ENCODE measurements at places on chromosomes 11 and 22.
A peak's percentile ranks its signal among the peaks of the same experiment; 100 is the strongest.

DNA sequence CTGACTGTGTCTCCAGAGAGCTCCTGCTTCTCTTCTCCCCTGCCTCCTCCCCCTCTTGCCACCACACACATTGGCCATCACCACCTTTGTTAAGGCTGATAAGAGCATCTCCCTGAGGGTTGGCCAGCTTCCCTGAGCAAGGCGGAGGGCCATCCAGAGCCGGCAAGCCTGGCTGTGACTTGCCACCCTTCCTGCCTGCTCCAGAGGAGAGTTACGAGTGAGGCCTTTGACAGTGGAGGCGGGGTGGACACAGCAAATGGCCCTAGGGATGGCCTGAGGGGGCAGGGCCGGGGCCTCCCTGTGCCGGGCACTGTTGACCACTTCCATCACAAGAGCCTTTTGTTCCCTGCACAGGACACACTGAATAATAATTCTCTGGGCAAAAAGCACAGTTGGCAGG is 5.4 kb downstream of the FREY1 start:
- DNase-seq: no peak

GRCh38 chr22:25941365-25941960 is 199.5 kb downstream of the MYO18B start:
- DNase-seq: no peak

DNA sequence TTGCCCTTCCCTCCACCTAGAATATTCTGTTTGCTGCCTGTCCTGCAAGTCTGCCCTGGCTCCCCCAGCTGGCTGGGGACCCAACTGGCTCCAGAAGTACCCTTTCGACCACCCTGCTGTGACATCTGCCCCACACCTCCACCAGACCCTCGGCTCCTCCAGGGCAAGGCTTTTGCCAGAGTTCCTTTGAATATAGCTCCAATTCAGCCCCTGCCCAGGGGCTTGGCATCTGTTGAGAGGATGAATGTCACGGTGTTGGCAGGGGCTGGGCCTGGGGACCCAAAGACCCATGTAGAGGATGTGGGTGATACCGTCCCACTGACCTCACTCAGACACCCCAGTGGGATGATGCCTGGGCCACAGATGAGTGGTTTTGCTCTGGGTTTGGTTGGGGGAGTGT is 4.0 kb downstream of the NLRP6 start:
- no peak for DNase-seq

DNA sequence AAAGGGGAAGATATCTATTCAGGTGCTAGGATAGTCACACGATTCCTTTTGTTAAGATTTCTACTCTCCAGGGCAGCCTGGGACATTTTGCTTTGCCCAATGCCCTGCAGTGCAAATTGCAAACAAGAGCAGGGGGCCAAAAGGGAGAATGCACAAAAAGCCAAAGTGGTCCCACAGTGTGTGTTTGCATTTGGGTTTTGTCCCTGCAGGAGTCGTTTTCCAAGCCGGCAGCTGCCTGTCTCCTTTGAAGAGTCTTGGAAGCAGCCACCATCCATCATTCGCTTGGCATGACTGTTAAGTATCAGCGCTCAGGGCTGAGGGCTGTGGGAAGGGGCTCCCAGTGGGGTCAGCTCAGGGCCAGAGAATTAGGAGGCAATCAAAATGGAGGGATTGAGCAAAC is 184.7 kb downstream of the MIAT start:
- no peak for DNase-seq

DNA sequence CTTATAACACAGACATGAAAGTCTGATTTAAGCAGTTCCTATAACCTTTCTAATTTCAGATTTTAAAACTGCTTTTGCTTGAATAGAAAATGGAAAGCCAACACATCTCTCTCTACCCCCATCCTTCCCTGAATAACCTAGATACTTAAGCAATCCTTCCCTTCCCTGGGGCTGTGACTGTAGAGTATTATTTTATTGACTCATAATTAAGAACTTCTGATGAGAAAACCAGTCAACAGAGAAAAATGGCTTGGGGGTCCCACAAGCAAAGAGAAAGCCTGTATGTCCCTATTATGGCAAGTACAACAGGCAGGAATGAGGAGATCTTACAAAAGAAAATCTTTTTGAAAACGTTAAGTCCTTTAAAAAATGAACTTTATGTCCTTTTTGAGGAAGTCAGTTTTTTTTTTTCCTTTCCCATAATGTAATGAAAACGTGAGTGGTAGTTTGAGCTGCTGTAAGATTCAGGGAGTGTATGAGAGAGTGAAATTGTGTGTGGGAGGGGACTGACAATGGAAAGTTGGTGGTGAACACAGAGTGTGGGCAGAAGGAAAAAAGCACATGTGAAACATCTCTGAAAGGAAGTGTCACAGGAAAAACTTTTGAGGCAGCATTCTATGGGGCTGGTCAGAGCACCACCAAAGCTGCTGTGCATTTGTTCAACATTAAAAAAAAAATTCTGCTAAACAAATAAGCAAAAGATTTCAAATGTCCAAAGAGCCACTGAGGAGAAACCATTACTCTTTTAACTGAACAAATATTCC is 154.6 kb downstream of the MAML2 start:
- DNase-seq: peak; percentile 46

DNA sequence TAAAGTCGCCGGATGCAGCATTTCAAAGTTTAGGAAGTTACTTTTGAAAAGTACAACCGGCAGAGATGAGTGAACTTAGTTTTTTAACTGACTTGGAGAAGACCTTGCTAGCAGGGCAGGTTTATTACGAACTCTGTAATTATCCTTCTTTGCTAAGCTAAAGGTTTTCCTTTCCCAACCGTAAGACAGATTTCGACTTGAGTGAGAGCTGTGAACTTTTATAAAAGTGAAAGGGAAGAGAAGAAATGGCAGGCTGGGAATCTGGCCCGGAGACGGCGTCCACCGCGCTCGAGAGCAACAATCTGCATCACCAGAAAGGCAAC is 659 bp upstream of the TEAD1 start:
- no peak for DNase-seq

DNA sequence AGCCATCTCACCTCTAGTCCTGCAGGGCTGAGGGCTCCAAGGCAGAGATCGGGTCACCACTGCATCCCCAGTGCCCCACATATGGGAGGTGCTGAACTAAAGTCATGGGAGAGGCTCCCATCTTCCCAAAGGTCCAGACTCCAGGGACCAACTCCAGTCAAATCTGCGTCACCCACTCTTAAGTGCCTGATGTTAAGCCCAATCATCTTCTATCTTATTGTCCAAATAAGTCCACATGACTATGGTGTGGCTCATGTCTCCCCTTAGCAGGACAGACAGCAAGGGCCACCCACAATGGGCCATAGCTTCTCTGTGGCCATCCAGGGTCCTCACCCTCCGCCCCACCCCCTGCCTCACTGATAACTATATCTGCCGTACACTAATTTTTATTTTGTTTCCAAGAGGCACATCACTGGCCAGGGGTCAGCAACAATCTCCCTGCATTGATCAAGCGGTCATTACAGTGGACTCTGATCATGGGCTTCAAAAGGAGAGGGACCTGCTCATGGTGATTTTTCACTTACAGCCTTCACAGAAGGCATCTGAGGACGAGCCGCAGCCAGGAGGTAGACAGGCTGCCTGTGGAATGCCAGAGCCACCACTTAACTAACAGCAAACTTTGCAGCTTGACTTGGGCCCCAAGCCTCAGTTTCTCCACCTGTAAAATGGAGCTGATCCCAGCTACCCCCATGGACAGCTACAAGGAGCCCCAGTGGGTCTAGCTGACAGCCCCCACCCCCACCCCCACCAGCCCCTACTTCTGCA is 23.3 kb downstream of the MYH9 start:
- no peak for DNase-seq

- no peak for DNase-seq
Measured at GRCh38 chr11:8252946-8253345, 10.7 kb downstream of the LMO1 start.

- no peak for DNase-seq
Measured at GRCh38 chr11:68670208-68670992, 13.9 kb upstream of the GAL start.

DNA sequence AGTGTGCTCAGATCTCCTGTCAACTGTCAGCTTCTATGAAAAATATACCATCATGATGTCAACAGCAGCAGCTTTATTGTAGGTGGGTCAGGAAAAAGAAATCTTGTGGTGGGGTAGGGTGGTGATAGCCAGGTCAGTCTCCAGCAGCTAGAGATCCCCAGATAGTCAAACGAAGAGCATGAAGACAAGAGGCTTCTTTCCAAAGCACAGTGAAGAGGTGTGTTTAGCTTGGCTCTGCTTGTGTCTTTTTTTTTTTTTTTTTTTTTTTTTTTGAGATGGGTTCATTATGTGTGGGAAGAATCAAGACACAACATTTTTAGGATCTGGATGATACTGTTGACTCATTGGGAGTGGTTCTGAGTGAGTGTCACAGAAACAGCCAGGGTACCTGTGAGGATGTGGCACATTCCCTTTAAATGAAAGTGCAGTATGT is 1075.5 kb downstream of the NTM start:
- no peak for DNase-seq

DNA sequence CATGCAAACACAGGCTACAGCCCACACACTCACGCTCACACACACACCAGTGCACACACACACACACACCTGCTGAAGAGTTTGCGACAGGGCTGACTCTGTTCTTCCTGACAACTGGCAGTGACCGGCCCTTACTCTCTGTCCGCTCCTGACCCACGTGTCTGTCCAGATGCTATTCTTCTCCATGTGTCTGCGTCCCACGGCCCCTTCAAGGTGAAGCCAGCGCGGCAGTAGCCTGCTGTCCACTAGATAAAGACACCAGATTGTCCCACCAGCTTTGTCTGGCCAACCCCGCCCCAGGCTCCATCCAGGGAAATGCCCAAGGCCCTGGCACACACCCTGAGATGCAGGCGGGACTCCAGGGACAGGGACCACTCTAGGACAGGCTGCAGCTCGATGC is 713.9 kb downstream of the BRD1 start:
- no peak for DNase-seq

DNA sequence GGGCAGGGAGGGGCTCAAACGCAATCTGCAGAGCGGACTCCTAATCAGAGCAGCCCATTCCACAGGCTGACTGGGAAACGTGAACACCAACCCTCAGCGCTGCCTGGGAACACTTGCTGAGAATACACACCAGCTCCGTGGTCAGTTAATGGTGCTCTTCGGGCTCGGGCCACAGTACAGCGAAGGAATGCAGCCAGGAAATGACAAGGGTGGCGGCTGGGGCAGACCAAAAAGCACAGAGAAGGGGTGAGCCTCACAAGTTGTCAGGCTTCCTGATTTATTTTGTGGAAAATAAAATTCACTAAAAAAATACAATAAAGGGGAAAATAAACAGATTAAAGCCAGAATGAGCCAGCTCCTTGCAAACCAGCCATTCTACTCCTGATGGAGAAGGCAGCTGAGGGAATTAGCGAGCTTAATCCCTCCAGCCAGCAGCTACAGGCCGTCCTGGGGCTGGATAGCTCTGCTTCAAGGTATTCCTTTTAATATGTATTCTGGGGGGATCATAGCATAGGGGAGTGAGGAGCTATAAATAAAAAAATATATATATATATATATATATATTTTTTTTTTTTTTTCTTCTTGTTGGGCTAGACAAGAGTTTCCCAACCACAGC is 165.5 kb upstream of the NTM start:
- DNase-seq: no peak

DNA sequence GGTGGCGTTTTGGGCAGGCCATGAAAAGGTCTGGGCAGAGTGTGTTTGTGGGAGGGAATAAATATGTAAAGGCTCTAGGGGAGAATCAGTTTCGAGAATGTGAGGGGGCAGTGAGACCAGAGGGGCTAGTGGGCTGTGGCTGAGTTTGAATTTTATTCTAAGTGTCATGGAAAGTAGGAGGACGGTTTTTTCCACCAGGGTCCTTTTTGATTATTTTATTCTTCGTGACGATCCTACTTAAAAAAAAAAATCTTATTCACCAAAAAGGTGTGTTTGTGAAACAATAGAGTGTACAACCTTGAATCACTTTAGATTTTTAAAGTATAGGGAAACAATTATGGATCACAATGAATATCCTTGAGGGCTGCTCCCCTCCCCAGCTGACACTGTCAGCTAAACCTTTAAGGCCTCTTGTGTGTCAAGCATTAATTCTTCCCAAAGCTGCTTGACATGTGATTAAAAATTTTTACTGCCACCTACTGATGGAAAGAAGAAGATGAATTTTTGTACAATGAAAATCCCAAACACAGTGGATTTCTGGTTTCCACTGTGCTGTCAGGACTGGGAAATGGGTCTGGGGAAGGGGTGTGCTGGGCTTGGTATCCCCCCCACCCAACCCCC is 107.5 kb upstream of the OR4B1 start:
- no peak for DNase-seq

GRCh38 chr11:15484398-15484797 is 369.7 kb downstream of the INSC start:
- no peak for DNase-seq

- DNase-seq: no peak
Measured at GRCh38 chr11:350723-351255, 18.5 kb upstream of the B4GALNT4 start.

- DNase-seq: no peak
Measured at GRCh38 chr11:1548221-1549070, 23.6 kb downstream of the DUSP8 start.

DNA sequence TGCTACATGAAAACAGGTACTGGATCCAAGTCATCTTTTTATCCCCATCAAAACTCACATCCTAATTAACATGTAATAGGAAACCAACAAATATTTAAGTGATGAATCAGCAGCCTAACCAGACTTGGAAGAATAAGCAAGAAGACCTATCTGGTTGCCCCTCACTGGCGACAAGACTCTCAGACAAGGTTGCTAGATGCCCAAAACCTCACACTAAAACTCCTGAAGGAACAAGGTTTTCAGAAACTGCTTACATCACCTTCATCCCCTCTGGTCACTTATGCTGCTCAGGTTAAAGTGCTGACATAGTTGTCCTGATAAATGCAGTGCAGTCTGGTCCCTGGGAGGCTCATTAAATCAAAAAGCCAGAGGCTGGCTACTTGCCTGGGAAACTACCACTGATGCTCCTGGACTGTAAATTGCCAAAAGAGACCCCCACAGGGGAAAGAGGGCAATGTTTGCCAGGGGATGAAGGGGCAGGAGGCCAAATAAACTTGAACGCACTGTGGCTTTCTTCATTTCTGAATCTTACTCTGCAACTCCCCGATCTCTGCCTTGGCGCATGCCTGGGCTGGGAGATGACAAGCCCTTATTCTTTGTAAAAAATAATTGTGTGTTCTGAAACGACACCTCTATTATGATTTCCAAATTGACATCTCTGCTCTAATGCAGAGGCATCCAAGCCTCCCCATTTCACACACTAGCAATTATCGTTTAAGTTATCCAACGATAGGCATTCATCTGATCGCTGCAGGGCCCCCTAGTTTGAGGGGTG is 72.7 kb downstream of the AMBRA1 start:
- DNase-seq: no peak
